ENCODE measurements at places on chromosomes 2 and 18. TPM values are rescaled to one million over a fixed set of nuclear protein-coding genes. Genes with fewer than 3 reads are reported as not detected.

The CPO gene
- total RNA-seq = not detected

The BOK gene
- total RNA-seq = 52.4 TPM

The ANKRD53 gene
- total RNA-seq = 0.91 TPM

The SKOR2 gene
- not detected for total RNA-seq

The PDE11A gene
- not detected for total RNA-seq

The RGPD4 gene
- total RNA-seq = not detected

GRCh38 chr18:21242780-21243401 lies 859 bp downstream of the GREB1L start:
- no peaks in the 10 kb centered on the region for H3K36me3 ChIP-seq
- DNase-seq = no peak
- peaks cover 5% of the 10 kb centered on the region for H3K27me3 ChIP-seq

- H3K27ac ChIP-seq = no peak overlapping the region
- H3K36me3 ChIP-seq = no peaks in the 10 kb centered on the region
- no peaks in the 10 kb centered on the region for H3K27me3 ChIP-seq
- DNase-seq = no peak
- H3K4me1 ChIP-seq = no peaks in the 10 kb centered on the region
- H3K4me3 ChIP-seq = no peak overlapping the region
Observed at GRCh38 chr2:108325756-108326155, 37.1 kb downstream of the SULT1C2 start.

GRCh38 chr2:103814016-103814415 lies 1039.9 kb upstream of the POU3F3 start:
- no peak for DNase-seq
- no peak overlapping the region for H3K27ac ChIP-seq
- no peaks in the 10 kb centered on the region for H3K27me3 ChIP-seq
- H3K36me3 ChIP-seq = no peaks in the 10 kb centered on the region
- H3K4me1 ChIP-seq = no peaks in the 10 kb centered on the region
- no peak overlapping the region for H3K4me3 ChIP-seq

DNA sequence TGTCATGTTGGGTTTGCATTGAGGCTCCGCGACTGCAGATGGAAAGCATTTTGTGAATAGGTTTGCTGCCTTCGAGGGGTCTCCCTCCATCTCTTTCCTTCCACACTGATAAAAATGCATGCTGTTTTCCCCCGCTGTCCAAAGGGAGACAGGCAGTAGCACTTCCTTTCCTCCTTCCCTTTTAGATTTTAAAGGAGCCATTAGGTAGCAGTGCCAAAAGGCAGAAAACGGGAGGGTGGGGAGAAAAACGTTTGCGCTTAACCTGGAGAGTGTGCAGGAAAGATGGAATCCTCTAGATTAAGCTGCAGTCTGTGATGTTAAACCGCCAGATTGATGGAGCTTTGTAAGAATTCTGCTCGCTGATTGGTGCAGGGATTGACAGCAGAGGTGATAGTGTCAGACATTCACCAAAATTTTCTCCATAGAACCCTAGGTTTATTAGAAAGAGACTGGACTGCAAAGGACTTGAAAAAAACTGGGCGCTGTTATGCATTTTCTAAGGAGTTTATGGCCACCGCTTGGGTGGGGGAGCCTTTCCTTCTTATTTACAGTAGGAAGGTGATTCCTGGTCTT lies 688 bp downstream of the MAPRE2 start:
- peak overlapping the region; percentile 82 for H3K27ac ChIP-seq
- H3K4me1 ChIP-seq = peaks cover 45% of the 10 kb centered on the region
- H3K4me3 ChIP-seq = peak overlapping the region; percentile 93
- no peaks in the 10 kb centered on the region for H3K27me3 ChIP-seq
- no peak for DNase-seq

DNA sequence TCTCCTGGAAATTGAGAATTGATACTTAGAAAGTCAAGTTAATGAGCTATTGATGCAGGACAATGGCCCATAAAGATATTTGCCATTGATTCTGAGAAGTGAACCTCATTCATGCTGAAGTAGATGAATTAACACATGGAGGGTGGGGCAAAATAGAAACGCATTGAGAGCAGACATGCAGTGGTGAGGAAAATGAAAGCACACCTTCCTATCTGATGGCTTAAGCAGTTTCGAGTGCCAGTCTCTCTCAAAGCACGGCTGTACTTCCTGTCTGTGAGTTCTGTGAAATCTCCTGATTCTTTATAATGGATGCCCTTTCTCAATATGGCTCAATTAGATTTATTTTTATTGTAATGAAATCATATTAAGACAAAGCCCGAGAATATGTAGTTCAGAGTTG lies 247.0 kb downstream of the TMX3 start:
- H3K4me1 ChIP-seq = no peaks in the 10 kb centered on the region
- H3K27ac ChIP-seq = no peak overlapping the region
- no peaks in the 10 kb centered on the region for H3K36me3 ChIP-seq
- H3K27me3 ChIP-seq = no peaks in the 10 kb centered on the region
- no peak for DNase-seq

- H3K27ac ChIP-seq = peak overlapping the region; percentile 97
- peak; percentile 97 for DNase-seq
- H3K4me1 ChIP-seq = peaks cover 44% of the 10 kb centered on the region
- peak overlapping the region; percentile 74 for H3K4me3 ChIP-seq
- no peaks in the 10 kb centered on the region for H3K27me3 ChIP-seq
Observed at GRCh38 chr2:121649596-121650314, 493 bp upstream of the CLASP1 start.

DNA sequence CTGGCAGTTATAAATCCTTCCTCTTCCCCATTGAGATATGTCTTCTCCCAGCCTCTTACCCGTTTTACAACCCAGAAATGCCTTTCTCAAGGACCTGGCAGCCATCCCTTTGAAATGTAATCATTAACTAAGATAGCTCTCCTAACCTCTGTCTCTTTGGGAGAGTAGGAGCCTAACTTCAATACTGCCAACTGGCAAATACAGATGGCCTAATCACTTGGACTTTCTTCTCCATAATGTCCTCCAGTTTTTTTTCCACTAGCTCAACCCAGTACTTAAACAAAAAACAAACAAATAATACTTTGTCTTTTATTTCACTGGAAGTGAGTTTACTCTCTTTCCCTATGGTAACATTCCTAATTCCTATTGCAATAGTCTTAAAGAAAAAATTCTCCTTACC lies 1391.1 kb downstream of the SUCLG1 start:
- no peaks in the 10 kb centered on the region for H3K4me1 ChIP-seq
- H3K27me3 ChIP-seq = no peaks in the 10 kb centered on the region
- no peak overlapping the region for H3K27ac ChIP-seq
- H3K4me3 ChIP-seq = no peak overlapping the region

GRCh38 chr2:74383254-74383653 lies 3.1 kb upstream of the DCTN1 start:
- H3K4me1 ChIP-seq = peaks cover 57% of the 10 kb centered on the region
- no peaks in the 10 kb centered on the region for H3K27me3 ChIP-seq
- DNase-seq = peak; percentile 20
- H3K27ac ChIP-seq = peak overlapping the region; percentile 72
- H3K4me3 ChIP-seq = no peak overlapping the region
- H3K36me3 ChIP-seq = no peaks in the 10 kb centered on the region

DNA sequence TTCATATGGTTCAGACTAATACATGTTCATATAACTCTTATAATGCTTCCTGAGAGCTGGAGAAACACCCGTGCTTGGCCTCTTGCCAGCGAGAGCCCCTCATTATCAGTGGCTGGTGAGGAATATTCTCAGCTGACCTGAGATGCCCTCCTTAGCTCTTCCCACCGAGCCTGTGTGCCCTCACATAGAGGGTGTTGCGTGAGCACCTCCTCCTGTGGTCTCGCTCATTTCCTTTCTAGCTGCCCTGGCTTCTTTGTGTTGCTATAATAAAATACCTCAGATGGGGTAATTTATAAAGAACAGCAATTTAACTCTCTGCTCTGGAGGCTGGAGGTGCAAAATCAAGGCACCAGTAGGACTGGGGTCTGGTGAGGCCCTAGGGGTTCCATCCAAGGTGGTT lies 80.5 kb upstream of the ALKAL2 start:
- H3K4me3 ChIP-seq = no peak overlapping the region
- no peaks in the 10 kb centered on the region for H3K27me3 ChIP-seq
- no peaks in the 10 kb centered on the region for H3K4me1 ChIP-seq
- no peak overlapping the region for H3K27ac ChIP-seq
- no peak for DNase-seq
- H3K36me3 ChIP-seq = no peaks in the 10 kb centered on the region

DNA sequence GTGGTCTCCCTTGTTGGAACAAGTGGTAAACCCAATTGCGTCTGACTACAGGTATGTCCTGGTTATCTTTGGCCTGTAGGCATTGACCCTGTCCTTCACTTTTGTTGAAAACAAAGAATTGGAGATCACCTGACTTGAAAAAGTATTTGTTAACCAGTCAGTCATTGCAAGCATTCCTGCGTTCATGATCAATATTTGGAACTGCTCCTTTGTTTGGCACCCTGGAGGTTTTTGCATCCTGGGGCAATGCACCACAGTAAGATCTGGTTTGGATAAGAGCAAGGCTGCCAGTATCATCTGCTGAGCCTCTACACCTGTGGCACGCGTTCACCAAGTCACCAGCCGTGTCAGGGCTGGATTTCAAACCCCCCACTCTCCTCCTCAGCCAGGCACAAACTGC lies 115.7 kb downstream of the DNAH6 start:
- H3K27ac ChIP-seq = no peak overlapping the region
- H3K4me1 ChIP-seq = no peaks in the 10 kb centered on the region
- H3K27me3 ChIP-seq = no peaks in the 10 kb centered on the region
- no peak overlapping the region for H3K4me3 ChIP-seq
- no peak for DNase-seq
- no peaks in the 10 kb centered on the region for H3K36me3 ChIP-seq

DNA sequence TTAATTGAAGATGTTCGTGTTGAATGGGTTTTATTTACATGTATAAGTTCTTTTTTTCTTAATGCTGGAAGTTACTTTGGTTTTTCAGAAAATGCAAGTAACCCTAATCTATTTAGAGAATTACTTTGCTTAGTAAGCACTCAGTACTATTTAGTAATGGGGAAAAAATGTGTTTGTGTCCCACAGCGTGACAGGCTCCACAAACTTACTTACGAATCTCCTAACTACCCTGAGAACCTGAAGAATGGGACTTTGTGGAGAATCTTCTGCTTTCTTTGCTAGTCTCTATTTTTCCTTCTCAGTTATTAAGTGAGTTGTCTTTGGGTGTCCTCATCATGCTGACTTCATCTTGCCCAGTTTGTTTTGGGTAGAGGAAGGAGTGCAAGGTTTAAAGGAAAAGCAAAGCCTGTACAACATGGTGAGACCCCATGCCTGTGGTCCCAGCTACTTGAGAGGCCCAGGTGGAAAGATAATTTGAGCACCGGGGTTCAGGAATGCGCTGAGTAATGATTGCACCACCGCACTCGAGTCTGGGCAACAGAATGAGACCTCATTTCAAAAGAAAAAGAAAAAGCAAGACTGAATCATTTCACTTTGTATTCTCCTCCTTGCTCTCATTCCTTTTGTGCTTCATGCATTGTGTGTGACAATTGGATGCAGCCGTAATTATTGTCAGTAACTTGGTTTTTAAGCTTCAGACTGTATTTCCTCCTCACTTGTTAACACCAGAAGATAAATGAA lies 10.2 kb downstream of the NEDD4L start:
- no peak for DNase-seq
- H3K4me3 ChIP-seq = no peak overlapping the region
- H3K27ac ChIP-seq = peak overlapping the region; percentile 47
- peaks cover 5% of the 10 kb centered on the region for H3K4me1 ChIP-seq

DNA sequence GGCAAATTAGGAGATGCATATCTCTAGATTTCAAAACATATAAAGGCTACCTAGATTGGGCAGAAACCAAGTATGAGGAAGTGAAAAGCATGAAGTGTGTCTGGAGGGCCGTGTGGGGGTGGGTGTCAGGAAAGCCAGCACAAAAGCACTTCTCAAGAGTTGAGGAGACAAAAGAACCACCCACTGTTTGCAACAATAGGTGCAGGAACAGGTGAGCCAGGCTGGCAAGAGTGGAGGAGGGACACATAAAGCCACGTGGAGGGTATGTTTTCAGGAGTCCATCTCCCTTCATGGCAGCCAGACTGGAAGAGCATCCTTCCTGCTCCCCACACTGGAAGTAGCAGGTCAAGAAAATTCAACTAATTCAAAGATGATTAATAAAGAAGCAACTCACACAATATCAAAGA lies 96.4 kb downstream of the CERS6 start:
- H3K4me3 ChIP-seq = no peak overlapping the region
- no peak for DNase-seq
- H3K36me3 ChIP-seq = no peaks in the 10 kb centered on the region
- H3K27me3 ChIP-seq = no peaks in the 10 kb centered on the region

GRCh38 chr2:156311976-156312375 lies 20.5 kb downstream of the NR4A2 start:
- DNase-seq = no peak
- no peaks in the 10 kb centered on the region for H3K4me1 ChIP-seq
- no peaks in the 10 kb centered on the region for H3K36me3 ChIP-seq
- H3K27me3 ChIP-seq = no peaks in the 10 kb centered on the region

DNA sequence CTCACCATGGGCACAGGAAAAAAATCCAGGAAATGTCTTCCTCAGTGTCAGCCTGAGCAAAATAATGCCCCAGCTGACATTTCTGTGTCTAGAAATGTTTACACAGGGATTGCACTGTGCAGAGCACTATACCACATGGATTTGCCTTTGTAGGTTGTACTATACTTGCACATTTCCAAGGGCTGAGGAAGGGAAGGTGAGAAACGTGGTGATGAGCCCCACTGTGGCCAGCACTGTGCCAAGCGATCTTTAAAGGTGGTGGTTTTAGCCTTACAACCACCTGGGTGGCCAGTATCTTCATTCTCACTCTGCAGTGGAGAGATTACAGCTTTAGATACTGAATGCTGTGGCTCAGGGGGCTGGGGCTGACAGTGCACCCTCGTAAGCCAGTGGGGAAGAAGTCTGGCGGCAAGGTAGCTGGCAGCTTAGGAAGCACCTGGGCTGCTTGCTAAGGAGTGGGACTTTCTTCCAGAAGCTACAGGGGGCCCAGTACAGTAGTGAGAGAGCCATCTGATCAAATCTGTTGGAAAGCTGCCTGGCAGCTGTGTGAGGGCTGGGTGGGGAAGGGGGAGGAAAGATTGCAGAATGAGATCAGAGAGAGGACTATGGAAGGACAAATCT lies 81.4 kb upstream of the MSH2 start:
- no peaks in the 10 kb centered on the region for H3K27me3 ChIP-seq
- H3K27ac ChIP-seq = no peak overlapping the region

DNA sequence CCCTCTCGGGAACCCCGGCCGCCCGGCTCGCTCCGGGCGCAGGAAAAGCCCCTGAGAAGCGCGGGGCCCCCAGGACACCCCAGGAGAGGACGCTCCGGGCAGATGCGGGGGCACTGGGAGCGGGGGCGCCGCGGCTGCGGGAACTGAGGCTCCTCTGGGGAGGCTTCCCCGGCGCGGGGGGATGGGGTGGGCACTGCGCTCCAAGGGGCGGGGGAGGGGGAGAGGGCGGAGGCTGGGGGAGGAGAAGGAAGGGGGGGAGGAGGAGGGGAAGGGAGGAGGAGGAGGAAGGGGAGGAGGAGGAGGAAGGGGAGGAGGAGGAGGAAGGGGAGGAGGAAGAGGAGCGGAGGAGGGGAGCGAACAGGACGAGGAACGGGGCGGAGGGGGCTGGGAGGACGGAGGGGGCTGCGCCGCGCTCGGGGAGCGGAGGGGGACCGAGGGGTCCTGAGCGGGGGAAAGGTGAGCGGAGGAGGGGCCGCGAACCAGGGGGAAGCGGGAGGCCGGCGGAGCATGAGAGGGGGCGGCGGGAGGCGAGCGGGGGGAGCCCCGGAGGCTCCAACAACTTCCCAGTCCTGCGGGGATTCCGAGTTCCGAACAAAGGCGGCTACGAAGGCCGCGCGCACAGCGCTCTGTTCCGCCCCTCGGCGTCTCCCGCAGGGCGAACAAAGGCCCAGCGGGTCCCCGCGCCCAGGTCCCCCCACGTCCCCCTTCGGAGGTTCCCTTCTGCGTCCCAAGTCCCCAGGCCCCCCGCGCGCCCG lies 742 bp downstream of the PXDN start:
- no peaks in the 10 kb centered on the region for H3K27me3 ChIP-seq
- H3K27ac ChIP-seq = peak overlapping the region; percentile 96
- DNase-seq = peak; percentile 86
- peak overlapping the region; percentile 76 for H3K4me3 ChIP-seq

Data from upper lobe of left lung (tissue), 6 donors.